ENCODE measurements at places on chromosomes 3 and 15.

DNA sequence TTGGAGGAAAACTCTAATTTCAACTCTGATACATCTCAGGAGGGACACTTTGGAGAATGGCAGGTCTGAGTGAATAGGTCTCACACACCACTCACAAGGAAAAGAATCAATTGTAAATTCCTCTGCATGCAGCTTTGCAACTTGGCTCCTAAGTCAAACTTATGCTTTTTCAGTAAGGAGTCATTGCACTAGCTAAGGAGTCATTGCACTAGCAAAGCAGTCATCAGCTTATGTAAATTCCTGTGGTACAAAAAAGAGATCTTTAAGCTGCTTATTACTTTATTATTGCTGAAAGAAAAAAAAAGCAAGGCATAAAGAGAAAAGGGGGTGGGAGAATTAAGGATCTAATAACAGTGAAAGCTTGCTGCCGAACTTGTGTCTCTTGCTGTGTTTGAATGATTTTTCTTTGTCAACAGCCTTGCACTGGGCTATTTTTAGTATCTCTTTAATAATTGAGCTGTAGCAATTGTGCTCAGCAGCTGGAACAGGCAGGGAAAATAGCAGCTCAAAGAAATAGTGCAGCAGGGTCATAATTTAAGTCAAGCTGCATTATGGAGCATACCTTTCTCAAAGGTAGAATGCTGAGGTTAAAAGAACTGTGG is 154.3 kb upstream of the ARPP21 start:
- DNase-seq: no peak

DNA sequence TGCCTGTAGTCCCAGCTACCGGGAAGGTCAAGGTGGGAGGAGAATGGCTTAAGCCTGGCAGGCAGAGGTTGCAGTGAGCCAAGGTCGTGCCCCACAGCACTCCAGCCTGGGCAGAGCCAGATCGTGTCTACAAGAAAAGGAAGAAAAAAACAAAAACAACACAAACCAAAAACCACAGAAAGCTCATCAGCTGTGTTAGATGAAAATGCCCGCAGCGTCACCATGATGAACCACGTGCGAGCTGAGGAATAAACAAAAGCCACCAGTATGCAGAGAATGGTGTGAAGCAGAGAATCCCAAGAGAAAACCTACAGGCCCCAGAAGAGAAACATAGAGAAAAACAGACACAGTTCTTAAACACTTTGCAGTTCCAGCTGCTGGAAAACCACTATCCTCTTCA is 19.7 kb upstream of the TM4SF19 start:
- peak; percentile 34 for DNase-seq

- DNase-seq: no peak
Observed at GRCh38 chr3:12436514-12437220, 47.6 kb upstream of the TSEN2 start.

- DNase-seq: no peak
Observed at GRCh38 chr15:91578511-91578910, 275.0 kb upstream of the SLCO3A1 start.

GRCh38 chr3:68764554-68764953 is 167.8 kb downstream of the TAFA4 start:
- DNase-seq: no peak

GRCh38 chr15:40323953-40324937 is 753 bp downstream of the INAFM2 start:
- peak; percentile 28 for DNase-seq

GRCh38 chr3:17158941-17159682 is 274.4 kb downstream of the PLCL2 start:
- no peak for DNase-seq

DNA sequence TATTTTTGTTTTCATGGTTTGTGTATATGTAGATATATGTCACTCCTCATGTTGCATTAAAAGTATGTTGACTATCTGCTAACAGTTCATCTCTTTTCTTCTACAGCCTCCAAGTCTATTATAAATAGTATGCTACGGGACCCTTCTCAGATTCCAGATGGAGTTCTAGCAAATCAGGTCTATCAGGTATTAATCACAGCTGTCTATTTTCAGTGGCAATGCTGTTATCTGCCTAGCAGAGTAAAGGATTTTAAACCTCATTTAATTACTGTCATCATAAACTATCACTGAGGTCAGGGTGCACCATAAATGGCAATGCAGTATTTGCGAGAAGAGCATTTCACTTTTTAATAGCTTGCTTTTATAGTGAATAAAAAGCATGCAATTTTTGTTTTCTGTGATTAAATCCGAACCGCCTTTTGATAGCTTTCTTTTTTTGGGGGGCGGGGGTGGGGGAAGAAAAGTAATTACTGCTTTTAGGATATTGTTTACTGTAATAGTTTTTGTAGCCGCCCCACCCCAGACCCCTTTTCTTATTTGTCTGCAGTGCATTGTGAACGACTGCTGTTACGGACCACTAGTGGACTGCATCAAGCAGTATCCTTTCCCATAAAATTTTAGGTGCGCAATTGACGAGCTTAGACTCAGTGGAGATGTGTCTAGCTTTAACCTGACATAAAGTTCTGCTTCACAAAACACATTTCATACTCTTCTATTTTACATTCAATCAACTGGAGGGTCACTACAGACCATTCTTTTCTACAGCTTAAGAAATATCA is 112.3 kb downstream of the CDIN1 start:
- DNase-seq: no peak

GRCh38 chr3:17733215-17733614 is 9.2 kb downstream of the TBC1D5 start:
- no peak for DNase-seq

- DNase-seq: peak; percentile 14
Observed at GRCh38 chr15:75817138-75817935, 25.9 kb upstream of the UBE2Q2 start.

DNA sequence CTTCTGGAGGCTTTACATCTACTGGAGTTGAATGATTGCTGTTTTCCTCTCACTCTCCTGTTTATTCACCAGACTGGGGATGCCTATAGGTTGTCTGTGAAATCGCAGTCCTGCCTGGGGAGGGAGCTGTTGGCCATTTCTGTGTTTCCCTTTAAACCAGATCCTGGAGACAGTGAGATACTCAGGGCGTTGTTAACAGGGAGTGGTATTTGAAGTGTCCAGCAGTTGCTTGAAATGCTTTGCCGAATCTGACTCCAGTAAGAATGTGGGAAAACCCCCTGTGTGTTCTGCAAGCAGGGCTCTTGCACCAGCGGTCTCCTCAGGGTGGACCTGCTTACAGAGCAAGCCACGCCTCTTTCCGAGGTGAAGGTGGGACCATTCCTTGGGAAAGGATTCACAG is 4.3 kb upstream of the LRRK1 start:
- no peak for DNase-seq

DNA sequence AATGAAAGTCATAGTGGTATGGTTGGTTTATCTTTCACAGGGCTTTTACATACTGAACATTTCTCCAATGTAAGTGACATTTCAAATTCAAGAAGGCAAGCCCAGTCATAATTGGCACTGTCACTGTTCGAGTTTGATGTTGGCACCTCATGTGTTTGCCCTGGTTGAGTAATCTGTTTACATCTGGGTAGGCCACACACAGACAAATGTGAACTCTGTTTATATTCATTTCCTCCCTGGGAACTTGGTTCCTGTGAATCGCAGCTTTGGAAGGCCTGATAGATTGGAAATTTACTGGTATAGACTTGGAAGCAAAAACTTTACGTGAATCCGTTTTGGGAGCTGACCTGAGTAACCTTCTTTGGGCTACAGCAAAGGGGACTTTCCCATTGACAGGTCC is 395.2 kb upstream of the AZI2 start:
- DNase-seq: no peak

GRCh38 chr15:76206325-76206976 is 104.8 kb downstream of the ETFA start:
- DNase-seq: no peak

GRCh38 chr3:85567071-85567676 is 608.4 kb downstream of the CADM2 start:
- DNase-seq: no peak

GRCh38 chr3:157508461-157508860 is 5.2 kb upstream of the VEPH1 start:
- DNase-seq: no peak

DNA sequence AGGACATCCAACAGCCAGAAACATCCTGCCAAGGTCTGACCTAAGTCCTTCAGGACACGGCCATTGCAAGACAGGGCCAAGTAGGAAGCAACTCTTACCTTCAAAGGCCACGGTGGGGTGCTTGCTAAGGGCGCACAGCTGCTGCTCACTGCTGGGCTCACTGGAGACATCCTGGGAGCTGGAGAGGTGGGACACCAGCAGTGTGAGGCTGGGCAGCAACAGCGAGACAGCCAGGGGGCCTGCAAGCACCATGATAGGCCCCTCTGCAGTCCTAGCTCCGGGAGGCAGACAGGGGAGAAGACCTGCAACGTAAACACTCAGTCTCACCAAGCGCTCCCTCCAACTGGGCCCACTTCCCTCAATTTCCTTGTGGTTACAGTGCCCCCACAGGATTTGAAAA is 79.2 kb downstream of the SEMA5B start:
- no peak for DNase-seq

GRCh38 chr3:190414297-190414696 is 26.3 kb downstream of the CLDN16 start:
- no peak for DNase-seq

DNA sequence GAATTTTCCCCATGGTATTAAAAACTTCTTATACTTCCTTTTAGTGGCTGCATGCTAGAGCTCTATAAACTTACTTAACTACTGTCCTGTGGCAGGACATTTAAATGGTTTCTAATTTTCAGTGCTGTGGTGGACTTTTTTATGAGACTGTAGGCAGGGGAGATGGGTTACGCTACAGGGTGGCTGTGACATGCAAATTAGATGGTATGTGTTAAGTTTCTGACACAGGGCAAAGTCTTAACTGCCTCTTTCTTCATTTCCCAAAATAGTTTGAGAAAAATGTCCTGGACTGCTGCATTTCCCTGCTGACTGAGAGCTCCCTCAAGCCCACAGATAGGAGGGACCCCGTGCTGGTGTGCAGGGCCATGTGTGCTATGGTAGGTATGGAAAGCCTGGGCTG is 22.0 kb downstream of the TGM4 start:
- no peak for DNase-seq

GRCh38 chr3:39879581-39879980 is 70.2 kb downstream of the MYRIP start:
- no peak for DNase-seq

DNA sequence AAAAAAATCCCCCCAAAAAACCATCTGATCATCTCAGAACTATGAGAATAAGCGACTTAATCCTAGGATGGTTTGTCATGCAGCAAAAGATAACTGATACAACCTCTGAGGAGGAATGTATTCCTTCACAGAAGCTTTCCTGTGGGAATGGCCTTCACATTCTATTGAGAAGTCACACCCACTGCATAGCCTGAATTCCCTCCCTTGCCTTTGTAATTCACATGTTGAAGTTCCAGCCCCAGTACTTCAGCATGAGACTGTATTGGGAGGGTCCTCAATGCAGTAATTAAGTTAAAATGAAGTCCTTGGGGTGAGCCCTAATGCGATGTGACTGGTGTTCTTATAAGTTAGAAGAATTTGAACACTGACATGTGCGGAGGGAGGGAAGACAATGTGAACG is 395.2 kb downstream of the TUSC7 start:
- DNase-seq: no peak

DNA sequence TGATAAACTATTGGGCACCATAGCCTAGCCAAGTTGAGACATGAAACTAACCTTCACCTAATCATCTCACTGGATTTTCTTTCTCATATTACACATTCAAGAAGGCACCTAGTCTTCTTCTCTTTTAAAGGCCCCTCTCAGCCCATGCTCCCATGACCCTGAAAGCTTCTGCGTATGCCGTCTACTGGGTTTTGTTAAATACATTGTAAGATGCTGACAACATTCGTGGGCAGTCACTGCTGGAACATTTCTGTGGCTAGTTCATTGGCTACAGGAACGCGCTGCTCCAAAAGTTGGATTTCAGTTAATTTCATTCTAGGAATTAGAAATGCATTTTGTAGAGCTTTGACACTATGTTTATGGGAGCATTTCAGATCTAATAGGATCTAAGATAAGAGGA is 52.3 kb upstream of the CHD2 start:
- DNase-seq: no peak

Measured in CD4-positive, alpha-beta T cell treated with Interleukin-17A for 1 hour (primary cell).